Activated T-helper 1 cell treated with Interleukin-2 at 50 U/mL for 16 hours (primary cell): ENCODE measurements at places on chromosomes 3 and 15.

- no peak for DNase-seq
Observed at GRCh38 chr15:70356062-70356860, 258.5 kb upstream of the TLE3 start.

DNA sequence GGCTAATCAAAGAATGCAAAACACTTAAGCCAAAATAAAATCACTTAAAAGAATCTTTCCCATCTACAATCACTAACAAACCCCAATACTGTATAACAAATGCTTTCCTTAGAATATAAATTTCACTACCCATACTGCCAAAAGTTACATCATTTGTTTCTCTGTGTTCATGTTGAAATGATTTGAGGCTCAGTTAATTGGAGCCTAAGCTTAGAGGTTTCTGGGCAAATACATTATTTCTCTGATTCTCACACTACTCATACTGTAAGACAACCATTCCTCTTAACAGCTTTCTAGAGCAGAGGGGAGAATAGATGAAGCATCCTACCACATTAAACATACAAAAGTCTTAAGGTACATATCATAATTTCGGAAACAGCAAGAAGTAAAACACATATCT is 2.1 kb downstream of the RIOX2 start:
- DNase-seq, result no peak

- no peak for DNase-seq
Observed at GRCh38 chr3:126339466-126339865, 17.7 kb downstream of the KLF15 start.

DNA sequence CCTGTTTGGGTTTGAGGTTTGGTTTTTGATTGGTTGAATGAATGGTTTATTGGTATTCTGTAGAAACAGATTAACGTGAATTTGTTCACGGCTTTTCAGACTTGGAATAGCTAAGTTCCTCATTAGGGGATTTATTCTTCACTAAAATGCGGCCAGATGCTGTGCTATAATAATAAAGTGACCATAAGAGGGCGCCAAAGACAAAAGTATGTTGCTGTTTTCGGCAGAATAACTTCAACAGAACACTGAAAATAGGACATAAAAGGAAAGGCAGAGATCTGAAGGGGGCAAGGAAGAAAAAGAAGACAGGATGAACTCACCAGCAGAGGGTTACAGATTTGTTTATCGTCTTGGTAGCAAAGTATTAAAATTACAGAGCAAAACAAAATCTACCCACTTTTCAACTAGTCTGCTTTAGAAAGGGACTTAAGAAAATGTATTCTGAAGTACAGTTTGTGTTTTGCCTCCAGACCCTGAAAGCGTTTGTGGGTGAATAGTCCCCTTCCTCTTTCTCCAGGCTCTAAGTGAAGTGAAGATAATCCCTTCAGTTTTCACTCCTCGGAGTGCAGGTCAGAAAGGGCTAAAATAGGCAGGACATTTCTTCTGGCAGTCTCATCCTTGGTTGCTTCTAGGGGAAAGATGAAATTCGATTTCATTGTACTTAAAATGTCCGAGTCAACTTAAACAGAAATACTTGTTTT is 147.6 kb downstream of the IL20RB start:
- DNase-seq, result no peak

DNA sequence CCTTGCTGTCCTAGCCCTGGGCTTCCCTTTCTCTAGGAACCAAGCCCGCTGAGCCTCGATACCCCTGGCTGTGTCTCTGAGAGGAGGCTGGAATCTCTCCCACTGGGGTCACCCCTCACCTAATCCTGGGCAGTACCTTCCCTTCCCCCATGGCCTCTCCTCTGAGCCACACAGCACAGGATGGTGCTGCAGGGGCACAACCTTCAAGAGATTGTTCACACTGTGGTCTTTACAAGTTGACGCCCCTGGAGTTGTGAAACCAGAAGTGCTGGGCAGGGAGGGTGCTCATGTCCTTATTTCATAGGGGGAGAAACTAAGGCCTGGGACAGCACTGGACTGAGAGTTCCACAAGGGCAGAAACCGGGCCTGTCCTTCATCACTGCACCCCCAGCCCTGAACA is 70.9 kb upstream of the TMEM115 start:
- no peak for DNase-seq

DNA sequence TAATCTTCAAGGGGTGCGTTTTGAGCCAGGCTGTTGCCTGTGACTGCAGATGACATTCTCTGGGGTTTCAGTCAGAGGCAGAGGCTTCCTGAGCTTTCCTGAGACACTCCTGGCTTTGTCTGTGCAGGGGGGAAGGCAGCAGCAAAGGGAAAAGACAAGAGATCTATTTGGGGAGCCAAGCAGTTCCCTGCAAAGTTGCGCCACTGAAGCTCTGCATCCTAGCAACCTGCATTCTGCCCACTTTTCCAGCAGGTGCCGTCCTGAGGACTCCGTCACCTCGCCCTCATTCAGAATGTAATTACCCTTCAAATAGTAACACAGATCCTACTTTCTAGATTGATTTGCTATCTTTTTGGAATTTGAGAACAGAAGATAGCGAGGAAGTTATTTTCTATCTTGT is 1.9 kb upstream of the TMEM158 start:
- DNase-seq, result no peak

DNA sequence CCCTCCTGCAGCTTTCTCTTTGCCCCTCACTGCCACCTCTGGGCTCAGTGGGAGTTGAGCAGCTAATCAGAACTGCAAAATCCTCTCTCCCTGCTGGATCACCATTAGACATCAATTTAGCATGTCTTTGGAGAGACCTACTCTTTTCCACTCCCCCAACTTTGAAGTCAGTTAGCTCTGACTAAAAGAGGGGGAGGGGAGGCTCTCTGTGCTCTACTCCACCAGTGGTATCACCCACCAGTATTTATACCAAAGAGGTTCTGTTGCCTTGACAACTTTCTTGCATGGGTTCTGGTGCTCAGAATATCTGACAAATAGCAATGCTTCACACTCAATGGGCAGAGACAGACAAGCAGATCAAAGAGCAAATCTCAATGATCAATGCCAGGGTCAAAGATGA is 146.2 kb upstream of the ROPN1 start:
- no peak for DNase-seq
